ENCODE measurements at places on chromosomes 5 and 9.

DNA sequence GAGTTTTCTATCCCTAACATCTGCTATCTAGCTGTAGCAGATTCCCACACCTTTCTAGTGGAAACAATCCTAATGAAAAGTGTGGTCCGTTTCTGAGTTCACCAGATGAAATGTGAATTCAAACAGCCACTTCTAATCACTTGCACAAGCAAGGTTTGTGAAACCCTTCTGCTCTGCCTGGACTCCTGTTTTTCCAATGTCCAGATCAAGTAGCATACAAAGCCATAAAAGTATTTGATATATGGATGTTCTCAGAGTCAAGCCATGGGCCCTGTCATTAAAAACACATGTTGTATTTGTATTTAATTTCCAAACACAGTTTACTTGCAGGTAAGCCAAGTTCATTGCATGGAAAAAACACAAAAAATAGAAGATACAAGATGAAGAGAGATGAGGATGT lies 570.4 kb downstream of the NR2F1-AS1 start:
- H3K27me3 ChIP-seq, result no peaks in the 10 kb centered on the region
- DNase-seq, result no peak
- H3K27ac ChIP-seq, result no peak overlapping the region
- H3K4me3 ChIP-seq, result no peak overlapping the region

- H3K4me1 ChIP-seq, result no peaks in the 10 kb centered on the region
- no peak for DNase-seq
- no peaks in the 10 kb centered on the region for H3K36me3 ChIP-seq
- no peak overlapping the region for H3K27ac ChIP-seq
- peaks cover 22% of the 10 kb centered on the region for H3K27me3 ChIP-seq
- no peak overlapping the region for H3K4me3 ChIP-seq
Observed at GRCh38 chr5:2658447-2658846, 93.0 kb downstream of the IRX2 start.

GRCh38 chr5:44747396-44747795 lies 61.4 kb upstream of the MRPS30 start:
- H3K36me3 ChIP-seq, result no peaks in the 10 kb centered on the region
- no peak overlapping the region for H3K4me3 ChIP-seq
- no peaks in the 10 kb centered on the region for H3K4me1 ChIP-seq
- no peak for DNase-seq
- peaks cover 7% of the 10 kb centered on the region for H3K27me3 ChIP-seq
- no peak overlapping the region for H3K27ac ChIP-seq

DNA sequence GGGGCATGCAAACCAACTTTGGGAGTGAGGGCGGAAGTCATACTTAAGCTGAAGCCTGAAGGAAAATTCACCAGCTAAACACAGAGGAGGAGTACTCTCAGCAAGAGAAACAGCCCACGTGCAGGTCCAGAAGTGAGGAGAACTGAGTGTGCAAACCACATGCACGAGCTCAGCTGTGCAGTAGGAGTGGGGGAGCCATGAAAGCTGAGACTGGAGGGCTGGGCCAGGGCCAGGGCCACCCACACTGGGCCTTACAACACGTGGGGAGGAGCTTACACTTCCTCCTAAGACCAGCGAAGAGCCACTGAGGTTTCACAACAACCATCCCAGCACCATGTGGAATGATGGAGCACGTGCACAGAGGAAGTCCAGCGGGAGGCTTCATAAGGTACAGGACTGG lies 9.3 kb upstream of the WWC1 start:
- no peak for DNase-seq
- no peak overlapping the region for H3K4me3 ChIP-seq
- H3K36me3 ChIP-seq, result no peaks in the 10 kb centered on the region
- no peak overlapping the region for H3K27ac ChIP-seq
- peaks cover 3% of the 10 kb centered on the region for H3K4me1 ChIP-seq

- no peak overlapping the region for H3K4me3 ChIP-seq
- DNase-seq, result no peak
- H3K36me3 ChIP-seq, result no peaks in the 10 kb centered on the region
- no peak overlapping the region for H3K27ac ChIP-seq
- H3K4me1 ChIP-seq, result peaks cover 2% of the 10 kb centered on the region
- peaks cover 4% of the 10 kb centered on the region for H3K27me3 ChIP-seq
Observed at GRCh38 chr5:53355931-53356330, 124.5 kb upstream of the FST start.

DNA sequence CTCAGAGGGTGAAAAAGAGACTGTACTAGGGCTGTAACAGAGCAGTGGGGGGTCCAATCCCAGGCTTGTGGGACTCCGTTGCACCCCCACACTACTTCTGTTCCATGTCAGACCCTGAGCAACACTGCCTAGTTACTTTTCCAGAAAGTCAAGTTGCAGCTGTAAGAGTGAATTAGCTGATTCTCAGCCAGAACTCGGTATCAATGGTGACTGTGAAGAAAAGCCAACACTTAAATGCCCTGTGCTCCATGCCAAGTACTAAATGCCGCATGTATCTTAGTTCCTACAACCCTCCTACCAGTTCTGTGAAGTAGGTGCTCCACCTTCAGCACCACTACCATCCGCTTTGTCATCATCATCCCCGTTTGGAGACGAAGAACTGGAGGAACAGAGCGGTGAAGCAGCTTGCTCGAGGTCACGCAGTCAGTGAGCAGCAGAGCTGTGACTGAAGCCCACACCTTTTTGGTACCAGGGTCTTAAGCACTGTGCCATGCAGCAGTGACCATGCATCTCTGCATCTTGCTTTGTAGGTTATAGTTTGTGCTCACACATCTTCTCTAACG lies 64.3 kb downstream of the NSG2 start:
- no peak overlapping the region for H3K27ac ChIP-seq
- no peaks in the 10 kb centered on the region for H3K4me1 ChIP-seq
- DNase-seq, result no peak
- no peak overlapping the region for H3K4me3 ChIP-seq

DNA sequence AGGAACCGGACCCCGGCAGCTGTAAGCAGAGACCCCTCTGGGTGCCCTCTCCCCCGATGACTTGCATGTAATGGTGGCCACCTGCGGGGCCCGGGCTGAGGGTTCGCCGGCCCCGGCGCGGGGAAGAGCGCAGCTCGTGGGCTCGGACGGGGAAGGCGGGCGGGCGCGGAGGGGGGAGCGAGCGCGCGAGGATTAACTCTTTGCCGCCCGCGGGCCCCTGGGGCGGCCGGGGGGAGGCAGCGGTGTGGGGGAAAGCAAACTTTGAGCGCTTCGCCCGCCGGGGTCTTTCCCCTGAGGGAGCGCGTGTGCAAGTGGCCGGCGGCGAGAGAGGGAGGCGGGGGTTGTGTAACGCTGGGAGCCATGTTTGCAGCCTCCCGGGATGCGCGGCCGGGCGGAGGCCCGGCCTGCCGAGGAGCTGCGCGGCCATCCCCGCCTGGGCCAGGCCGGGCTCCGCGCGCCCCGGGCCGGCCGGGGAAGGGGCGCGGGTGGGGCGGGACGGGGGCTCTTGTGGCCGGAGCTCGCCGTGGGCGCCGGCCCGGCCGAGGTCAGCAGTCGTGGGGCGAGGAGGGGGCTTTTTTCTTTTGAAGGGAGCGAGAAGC lies 547 bp downstream of the ANP32B start:
- peak; percentile 56 for DNase-seq
- peaks cover 25% of the 10 kb centered on the region for H3K36me3 ChIP-seq
- H3K4me1 ChIP-seq, result peaks cover 58% of the 10 kb centered on the region
- no peaks in the 10 kb centered on the region for H3K27me3 ChIP-seq

DNA sequence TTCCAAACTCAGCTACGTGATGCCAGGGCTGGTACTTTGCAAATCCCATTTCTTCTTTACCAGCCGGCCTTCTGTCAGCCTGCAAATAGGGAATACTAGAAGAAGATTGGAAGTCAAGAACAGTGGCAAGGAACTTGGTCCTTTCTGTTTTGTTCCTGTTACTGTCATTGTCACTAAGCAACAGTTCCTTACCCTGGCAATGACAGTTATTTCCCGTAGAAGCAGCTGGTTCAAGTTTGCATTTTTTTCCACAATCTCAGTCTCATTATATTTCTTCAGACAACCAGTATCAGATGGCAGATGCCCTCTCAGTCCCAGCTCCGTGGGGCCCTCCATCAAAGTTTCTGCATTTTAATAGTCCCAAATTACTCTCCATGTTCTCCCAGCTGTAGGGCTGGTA lies 9.1 kb upstream of the C1QTNF2 start:
- H3K36me3 ChIP-seq, result no peaks in the 10 kb centered on the region
- no peak for DNase-seq
- no peak overlapping the region for H3K27ac ChIP-seq

GRCh38 chr5:96023518-96023917 lies 61.9 kb upstream of the ELL2 start:
- H3K27ac ChIP-seq, result no peak overlapping the region
- peaks cover 8% of the 10 kb centered on the region for H3K27me3 ChIP-seq

DNA sequence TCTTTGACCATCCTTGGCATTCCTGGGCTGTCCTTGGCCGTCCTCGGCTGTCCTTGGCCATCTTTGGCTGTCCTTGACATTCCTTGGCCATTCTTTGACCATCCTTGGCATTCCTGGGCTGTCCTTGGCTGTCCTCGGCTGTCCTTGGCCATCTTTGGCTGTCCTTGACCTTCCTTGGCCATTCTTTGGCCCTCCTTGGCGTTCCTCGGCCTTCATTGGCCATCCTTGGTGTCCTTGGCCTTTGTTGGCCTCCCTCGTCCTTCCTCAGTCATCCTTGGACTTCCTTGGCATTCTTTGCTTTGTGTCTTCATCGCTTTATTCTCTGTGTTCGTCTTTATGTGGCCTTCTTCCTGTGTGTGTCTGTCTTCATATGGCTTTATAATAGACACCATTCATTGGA lies 20.7 kb downstream of the NDUFS6 start:
- peaks cover 24% of the 10 kb centered on the region for H3K36me3 ChIP-seq
- no peak for DNase-seq
- no peak overlapping the region for H3K4me3 ChIP-seq
- H3K4me1 ChIP-seq, result no peaks in the 10 kb centered on the region
